ENCODE measurements at places on chromosomes 4 and X. TPM values are rescaled to one million over a fixed set of nuclear protein-coding genes. Genes with fewer than 3 reads are reported as not detected.
A peak's percentile ranks its signal among the peaks of the same experiment; 100 is the strongest.

DNA sequence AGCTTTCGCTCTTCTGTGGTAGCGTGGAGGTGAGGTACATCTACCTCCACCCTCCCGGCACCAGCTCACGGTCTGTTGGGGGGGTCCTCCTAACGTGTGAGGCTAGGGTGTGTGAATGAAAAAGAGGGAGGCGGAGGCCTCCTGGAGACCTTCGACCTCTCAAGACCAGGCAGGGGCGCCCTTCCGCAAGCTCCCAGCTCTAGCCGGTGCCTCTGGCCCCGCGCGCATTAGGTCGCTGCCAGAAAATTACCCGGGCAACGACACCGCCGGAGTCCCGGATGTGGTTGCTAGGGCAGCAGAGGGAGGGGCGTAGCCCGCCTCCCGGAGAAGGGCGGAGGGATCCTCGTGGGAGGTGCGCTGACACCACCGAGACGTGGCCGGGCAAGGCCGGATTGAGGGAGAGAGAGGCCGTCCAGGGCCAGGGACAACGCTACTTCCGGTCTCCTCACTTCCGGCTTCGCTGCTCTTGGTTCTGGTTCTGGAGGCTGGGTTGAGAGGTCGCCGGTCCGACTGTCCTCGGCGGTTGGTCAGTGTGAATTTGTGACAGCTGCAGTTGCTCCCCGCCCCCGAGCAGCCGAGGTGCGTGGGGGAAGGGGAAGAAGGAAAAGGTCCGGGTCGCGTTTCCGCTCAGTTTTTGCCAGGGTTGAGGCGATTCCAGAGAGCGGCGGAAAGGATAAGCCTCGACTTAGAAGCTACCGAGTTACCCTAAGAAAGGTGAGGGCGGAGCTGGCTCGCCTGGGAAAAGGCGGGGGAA is at the start of the genes ARFIP1 and TIGD4:
Gene ARFIP1 (plus strand): TSS at position 442 of the 754 bp plus-strand sequence. CDS start 49,680 bp downstream, outside the sequence.
Gene TIGD4 (minus strand): TSS at position 218 of the 754 bp plus-strand sequence. CDS start 8,726 bp downstream, outside the sequence.
- peak within 1 kb of the TSS; percentile 78 for H3K4me3 ChIP-seq
- peak; percentile 99 for DNase-seq
- no peaks in the 10 kb centered on the region for H3K27me3 ChIP-seq
- H3K36me3 ChIP-seq, result no peaks in the 10 kb centered on the region
- peak within 1 kb of the TSS; percentile 95 for H3K27ac ChIP-seq

RAB41 gene
- not detected for polyA plus RNA-seq

- H3K27me3 ChIP-seq, result no peaks in the 10 kb centered on the region
- H3K4me3 ChIP-seq, result no peak overlapping the region
- no peak overlapping the region for H3K27ac ChIP-seq
- H3K4me1 ChIP-seq, result peaks cover 5% of the 10 kb centered on the region
- no peaks in the 10 kb centered on the region for H3K36me3 ChIP-seq
Measured at GRCh38 chr4:86950831-86951525, 16.2 kb downstream of the AFF1 start.

- no peak overlapping the region for H3K27ac ChIP-seq
- H3K4me1 ChIP-seq, result no peaks in the 10 kb centered on the region
- DNase-seq, result no peak
- no peak overlapping the region for H3K4me3 ChIP-seq
- no peaks in the 10 kb centered on the region for H3K36me3 ChIP-seq
- H3K27me3 ChIP-seq, result no peaks in the 10 kb centered on the region
Measured at GRCh38 chr4:111506706-111507105, 638.5 kb upstream of the FAM241A start.

DNA sequence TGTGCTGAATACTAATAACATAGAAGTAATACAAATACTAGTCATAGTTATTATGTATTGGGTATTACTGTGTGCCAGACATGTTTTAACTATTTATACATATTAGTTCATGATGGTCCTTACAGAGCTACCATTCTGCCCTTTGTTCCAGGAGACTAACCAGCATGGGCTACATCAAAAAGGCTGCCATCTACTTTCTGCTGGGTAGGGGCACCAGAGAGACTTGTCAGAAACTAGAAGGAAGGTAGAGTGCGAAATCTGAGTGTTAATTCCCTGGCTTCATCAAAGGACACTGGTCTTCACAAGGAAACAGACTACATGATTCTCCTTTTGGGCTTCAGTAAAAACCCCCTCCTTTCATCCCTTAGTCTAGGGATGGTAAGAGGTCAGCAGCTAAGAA is 347.8 kb downstream of the GBA3 start:
- H3K4me1 ChIP-seq, result no peaks in the 10 kb centered on the region
- H3K36me3 ChIP-seq, result no peaks in the 10 kb centered on the region
- DNase-seq, result no peak
- H3K27ac ChIP-seq, result no peak overlapping the region

GRCh38 chr4:81604683-81605218 is 133.0 kb upstream of the RASGEF1B start:
- DNase-seq, result no peak
- H3K27me3 ChIP-seq, result no peaks in the 10 kb centered on the region
- H3K4me3 ChIP-seq, result no peak overlapping the region
- H3K4me1 ChIP-seq, result peaks cover 10% of the 10 kb centered on the region

ACE2 gene
- polyA plus RNA-seq, result 42.0 TPM
